ENCODE measurements at places on chromosomes 7 and 10.
A peak's percentile ranks its signal among the peaks of the same experiment; 100 is the strongest.

GRCh38 chr7:23717788-23718187, 7.8 kb downstream of the STK31 start:
- DNase-seq = no peak

DNA sequence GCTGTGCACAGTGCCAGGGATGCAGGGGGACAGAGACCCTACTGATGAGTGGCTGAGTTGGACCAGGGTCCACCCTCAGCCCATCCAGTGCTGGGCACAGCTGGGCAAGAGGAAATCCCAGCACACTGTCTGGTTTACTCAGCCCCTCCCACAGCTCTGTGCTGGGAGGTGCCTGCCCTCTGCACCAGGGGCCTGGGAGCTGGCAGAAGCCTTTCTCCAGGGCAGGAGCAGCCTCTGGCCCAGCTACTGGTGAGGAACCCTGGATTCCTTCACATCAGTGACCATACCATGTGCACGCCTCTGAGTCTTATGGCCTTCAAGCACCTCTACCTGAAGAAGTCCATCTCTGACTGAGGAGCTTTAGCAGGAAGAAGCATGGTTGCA, 25.9 kb upstream of the C10orf71 start:
- DNase-seq = no peak

DNA sequence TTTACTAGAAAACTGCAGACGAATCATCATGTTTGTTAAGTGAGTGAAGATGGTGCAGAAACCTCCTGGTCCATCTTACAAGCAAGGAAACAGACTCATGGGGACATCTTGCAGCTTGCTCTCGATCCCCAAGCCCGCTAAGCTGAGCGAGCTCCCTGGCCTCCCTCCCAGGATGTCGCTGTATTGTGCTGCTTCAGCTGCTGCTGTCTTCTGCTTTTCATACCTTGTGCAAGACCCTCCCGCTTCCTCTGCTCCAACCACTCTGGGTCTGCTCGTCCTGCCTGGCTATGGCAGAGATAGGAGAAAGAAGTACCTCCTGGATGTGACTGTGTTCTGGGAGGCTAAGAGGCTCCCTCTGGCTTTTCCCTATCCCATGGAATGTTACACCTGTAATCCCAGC, 285.2 kb upstream of the FZD8 start:
- no peak for DNase-seq

- peak; percentile 1 for DNase-seq
Observed at GRCh38 chr7:26910221-26910620, 45.8 kb upstream of the SKAP2 start.

GRCh38 chr7:34058801-34059135, 153.4 kb downstream of the BMPER start:
- DNase-seq = no peak

DNA sequence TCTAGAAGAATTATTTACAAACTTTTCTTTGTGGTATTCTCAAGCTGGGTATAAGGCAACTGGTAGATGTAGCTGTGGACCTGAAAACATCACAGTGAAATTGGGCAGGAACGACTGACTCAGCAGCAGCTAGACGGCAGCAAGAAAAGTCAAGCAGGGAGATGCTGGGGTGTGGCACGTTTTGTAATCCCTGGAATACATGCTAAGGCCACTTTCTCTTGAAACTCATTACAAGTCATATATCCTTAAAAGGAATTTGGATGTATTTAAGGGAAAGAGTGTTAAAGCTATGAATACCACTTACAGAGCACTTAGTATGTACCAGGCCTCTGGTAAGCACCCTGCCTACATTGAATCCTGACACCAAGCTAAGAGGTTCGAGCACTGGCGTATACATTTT, 17.4 kb downstream of the BEND7 start:
- DNase-seq = no peak

- no peak for DNase-seq
Observed at GRCh38 chr10:34743814-34744213, 71.3 kb downstream of the PARD3 start.

GRCh38 chr7:38000272-38000671, 79.8 kb downstream of the EPDR1 start:
- DNase-seq = no peak

- DNase-seq = no peak
Observed at GRCh38 chr7:36055207-36055606, 97.8 kb upstream of the EEPD1 start.

GRCh38 chr7:106049139-106049752, 62.9 kb downstream of the SYPL1 start:
- DNase-seq = no peak

- no peak for DNase-seq
Observed at GRCh38 chr7:7650682-7651206, 10.2 kb downstream of the UMAD1 start.

- no peak for DNase-seq
Observed at GRCh38 chr10:115957012-115957399, 316.0 kb downstream of the GFRA1 start.

- DNase-seq = peak; percentile 66
Observed at GRCh38 chr7:28926871-28927597, 31.1 kb downstream of the TRIL start.

- no peak for DNase-seq
Observed at GRCh38 chr7:153440715-153441114, 611.5 kb upstream of the DPP6 start.

DNA sequence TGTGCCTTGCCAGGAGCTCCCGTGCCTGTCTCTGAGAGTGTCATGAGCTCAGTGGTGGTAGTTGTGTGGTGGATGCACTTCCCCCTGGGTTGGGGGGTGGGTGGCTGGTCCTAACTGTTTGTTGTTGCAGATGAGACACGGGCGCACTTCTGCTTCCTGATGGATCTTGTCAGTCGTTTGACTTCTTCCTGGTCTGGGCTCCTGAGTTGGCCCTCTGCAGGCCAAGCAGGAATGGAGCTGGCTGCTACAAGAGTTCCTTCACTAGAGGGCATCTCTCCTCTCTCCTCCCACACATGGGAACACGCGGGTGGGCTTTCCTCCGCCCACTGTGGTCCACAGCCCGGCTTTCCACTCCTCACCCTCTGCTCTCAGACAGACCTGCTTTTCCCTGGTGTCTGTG, 82.0 kb downstream of the BMS1 start:
- DNase-seq = no peak

- DNase-seq = no peak
Observed at GRCh38 chr10:115049960-115050359, 43.2 kb upstream of the ATRNL1 start.

GRCh38 chr10:103933557-103934121, 15.7 kb upstream of the STN1 start:
- no peak for DNase-seq

DNA sequence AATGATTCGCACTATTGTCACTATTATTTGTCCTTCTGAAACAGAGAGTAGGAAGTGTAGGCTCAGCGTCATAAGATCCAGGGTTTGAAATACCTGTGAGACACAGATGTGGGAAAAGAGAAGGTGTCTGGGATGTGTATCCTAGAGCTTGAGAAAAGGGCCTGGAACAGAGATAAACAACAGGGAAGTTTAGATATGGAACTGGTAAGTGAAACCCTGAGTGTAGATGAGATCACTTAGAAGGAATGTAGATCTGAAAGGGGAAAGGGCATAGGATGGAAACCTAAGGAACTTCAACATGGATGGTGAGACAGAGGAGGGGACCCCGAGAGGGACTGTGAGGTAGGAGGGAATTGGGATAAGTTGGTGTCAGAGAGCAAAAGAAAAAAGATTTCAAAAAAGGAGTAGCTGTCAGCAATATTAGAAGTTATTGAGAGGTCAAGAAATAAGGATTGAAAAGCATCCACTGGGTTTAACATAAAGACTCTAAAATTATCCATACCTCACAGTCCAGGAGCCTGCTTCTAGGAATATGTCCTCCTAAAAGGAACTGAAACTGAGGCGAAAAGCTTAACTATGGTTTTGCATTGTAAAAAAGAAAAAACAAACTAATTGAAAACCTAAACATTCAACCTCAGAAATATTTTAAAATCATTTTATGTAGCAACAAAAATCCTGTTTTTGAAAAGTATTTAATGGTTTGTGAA, 119.2 kb upstream of the NPVF start:
- no peak for DNase-seq

- DNase-seq = no peak
Observed at GRCh38 chr7:92456236-92456635, 9.0 kb downstream of the GATAD1 start.

DNA sequence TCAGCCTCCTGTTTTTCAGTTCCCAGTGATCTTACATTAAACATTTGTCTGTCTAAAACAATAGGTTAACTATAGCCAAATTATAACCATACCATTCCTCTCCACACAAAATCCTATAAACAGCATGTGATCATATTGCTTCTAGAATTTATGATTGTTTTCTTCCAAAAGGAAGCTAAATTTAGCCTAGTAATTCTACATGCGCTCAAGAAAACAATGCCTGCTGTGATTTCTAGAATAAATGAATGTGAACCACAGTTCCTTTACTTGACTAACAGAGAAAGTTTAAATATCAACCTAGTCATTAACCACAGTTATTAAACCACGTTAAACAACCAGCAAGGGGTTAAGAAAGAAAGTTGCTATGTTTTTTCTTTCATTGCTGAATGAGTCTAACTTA, 26.4 kb downstream of the MET start:
- no peak for DNase-seq

- DNase-seq = peak; percentile 20
Observed at GRCh38 chr7:37344886-37345579, 103.6 kb downstream of the ELMO1 start.
